ENCODE measurements at places on chromosomes 1 and 21.

- no peak for DNase-seq
Measured at GRCh38 chr1:223524930-223525451, 131.8 kb downstream of the CCDC185 start.

DNA sequence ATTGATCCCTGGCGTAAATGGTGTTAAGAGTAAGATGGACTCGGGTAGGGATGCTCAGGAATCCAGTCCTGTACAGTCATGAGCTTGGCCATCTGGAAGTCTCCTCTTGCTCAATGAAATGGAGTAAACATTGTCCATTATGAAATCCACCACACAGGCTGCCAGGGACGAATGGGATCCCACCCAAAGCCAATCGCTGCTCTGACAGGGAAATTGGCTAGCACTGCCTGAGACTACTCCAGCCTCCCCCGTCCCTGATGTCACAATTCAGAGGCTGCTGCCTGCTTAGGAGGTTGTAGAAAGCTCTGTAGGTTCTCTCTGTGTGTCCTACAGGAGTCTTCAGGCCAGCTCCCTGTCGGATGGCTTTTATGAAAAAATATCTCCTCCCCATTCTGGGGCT is at the start of gene HSD11B1:
Gene HSD11B1, plus strand, starts transcription at position 263 of the 400 bp plus-strand sequence. Its CDS starts 97 bp downstream, at position 360.
- DNase-seq: no peak

DNA sequence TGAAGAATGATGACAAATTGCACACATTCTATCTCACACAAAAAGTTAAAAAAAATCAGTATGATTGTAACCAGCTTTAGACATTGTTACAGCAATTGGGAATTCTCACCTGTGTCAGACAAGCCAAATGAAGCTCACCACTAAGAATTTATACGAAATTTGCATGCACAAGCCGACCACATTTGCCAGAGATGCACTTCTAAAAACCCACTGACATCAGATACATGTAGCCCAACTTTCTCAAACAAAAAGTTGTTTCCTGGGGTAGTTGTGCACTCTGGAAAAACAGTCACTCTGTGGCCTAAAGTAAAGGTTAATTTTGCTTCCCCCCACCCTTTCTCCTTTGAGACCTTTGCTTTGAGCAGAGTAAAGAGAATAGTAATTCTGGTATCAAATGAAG is 67.9 kb upstream of the IL12RB2 start:
- DNase-seq: no peak

DNA sequence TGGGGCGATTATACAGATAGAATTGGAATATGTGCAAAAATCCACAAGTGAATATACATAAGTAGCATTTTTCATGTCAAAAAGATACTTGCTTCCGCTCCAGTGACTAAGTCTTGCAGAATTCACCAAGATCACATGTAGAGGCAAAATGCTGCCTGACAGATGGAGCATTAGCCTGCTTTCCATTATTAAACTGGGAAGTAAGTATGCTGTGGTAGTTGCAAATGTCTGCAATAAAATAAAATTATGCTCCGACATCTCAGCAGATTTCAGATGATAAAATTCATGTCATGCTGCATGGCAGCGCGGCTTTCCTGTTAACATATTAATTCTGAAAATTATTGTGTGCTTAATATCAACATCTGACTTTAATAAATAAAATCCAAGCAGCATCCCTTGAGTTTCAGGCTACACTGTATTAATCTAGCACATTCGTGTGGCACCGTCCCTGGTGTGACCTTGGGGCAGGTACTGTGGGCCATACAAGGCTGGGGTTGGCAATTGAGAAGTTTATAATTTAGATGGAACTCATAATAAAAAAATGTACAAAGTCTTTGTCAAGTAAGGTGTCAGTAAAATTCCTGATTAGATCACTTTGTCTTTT is 366.4 kb upstream of the ZP4 start:
- DNase-seq: no peak

DNA sequence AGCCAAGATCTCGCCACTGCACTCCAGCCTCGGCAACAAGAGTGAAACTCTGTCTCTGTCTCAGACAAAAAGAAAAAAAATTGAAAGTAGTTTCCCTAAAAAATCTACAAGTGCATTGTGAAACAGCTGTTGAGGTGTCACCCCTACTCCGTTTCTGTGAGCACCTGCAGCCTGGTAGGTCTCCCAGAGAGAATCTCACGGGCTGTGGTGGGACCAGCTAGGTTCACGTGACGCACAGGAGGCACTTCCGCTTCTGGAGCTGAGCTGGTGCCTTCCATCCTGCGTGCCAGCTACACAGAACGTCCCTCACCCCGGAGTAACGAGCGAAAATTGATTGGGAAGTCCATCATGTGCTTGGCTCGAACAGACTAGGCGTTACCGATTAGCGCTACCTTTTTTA is 66.8 kb downstream of the COL24A1 start:
- no peak for DNase-seq

Data from activated naive CD4-positive, alpha-beta T cell treated with Interleukin-2 at 50 U/mL for 16 hours (primary cell).